ENCODE measurements at places on chromosomes 2 and 18.

DNA sequence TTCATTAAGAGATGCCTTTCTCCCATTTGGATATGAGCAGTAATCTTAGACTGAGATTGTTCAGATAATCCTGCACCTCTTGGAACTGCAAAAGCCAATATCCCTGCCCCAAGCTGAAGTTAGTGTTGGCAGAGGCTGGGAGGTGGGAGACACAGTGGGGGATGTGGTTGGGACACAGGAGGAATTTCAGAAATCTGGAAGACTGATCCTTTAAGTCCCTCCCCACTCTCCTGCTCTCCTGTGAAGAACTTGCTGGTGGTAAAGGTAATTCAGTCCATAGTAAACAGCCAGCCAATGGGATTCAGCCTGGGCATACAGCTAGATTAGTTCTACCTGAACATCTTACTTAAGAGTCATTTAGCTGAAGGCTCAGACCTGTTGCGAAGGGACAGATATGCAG, 50.0 kb upstream of the TMEM178A start:
- DNase-seq, result no peak

GRCh38 chr2:73494031-73494430, 108.4 kb downstream of the ALMS1 start:
- DNase-seq, result no peak

DNA sequence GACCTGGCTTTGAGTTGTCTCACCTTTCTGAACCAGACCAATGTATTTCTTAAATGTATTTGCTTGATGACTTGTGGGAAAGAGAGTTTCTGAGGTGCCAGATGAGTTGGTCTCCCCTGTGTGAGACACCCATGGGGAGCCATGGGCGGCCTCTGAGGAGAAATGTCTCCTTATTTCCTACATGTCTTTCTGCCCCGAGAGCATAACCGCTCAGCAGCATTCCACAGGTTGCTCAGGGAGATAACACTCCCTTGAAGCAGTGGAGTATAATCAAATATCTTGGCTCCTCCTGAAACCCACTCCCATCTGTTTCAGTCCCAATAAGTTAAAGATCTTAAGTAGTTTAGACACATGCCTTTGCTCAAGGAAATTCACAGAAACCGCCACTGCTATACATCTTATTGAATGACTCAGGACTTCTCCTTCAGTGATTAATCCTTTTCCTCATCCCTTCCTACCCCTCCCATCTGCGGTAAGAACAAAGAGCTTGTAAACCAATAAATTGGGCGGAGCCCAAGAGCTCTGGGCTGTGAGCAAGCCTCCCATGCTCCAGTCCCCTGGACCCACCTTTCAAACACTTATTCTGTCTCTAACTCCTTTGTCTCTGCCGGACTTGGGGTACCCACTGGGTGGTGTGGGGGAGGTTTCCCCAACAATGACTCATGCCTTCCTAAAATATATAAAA, 285.5 kb upstream of the LRRTM4 start:
- no peak for DNase-seq

- DNase-seq, result no peak
Observed at GRCh38 chr2:109200616-109201464, 71.8 kb downstream of the SH3RF3 start.

GRCh38 chr2:240069829-240070228, 16.5 kb upstream of the OR6B3 start:
- no peak for DNase-seq

DNA sequence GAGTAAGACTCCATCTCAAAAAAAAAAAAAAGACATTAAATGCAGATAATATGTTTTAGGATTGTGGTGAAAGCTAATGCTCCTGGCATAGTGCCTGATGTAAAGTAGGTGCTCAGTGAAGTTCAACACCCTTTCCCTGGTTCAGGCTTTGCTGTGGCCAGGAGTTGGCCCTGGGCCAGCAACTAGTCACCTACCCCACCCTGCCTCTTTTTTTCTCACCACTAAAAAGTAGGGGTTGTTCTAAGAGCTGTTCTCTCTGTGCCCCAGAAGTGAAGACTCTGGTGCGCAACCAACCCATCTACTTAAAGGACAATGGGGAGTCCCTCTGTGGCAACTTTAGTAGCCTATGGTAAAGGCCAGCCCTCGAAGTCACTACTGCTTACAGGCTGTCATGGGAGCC, 75.9 kb downstream of the DNMT3A start:
- peak; percentile 52 for DNase-seq

DNA sequence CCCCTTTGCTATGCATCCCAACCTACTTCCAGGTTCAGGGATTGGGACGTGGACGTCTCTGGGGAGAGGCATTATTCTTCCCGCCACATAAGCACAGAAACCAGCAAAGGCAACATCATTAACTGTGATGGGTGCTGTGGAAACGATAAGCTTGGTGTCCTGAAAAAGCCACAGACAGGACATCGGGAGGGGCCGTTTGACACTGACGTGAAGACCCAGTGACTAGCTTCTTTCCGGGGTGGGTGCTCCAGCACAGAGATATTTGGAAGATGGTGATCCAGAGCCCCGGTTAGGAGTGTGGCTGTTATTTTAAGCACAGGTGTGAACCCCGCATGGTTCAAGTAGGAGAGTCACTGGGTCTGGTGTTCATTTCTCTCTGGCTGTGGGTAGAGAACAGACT, 163.8 kb upstream of the HDAC4 start:
- DNase-seq, result no peak

GRCh38 chr18:7237673-7238272, 6.9 kb downstream of the LRRC30 start:
- no peak for DNase-seq

DNA sequence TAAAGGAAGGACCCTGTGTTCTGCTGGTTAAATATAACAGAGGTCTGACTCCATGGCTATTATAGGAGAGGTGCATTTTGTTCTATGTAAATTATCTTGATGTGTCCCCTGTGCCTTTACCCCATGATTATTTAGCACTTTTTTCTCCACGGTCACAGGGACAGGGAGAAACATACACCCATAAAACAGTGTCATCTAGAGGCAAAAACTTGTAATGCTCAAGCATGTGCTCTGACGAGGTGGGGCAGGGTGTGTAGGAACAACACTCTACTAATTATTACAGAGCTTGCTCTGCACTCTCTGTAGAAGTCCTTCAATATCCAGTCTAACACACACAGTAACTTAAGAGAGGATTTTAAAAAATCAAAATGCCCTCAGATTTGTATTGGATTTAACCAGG, 187.9 kb downstream of the NEDD4L start:
- DNase-seq, result no peak

GRCh38 chr2:213723707-213724106, 439.4 kb downstream of the SPAG16 start:
- DNase-seq, result no peak

- peak; percentile 50 for DNase-seq
Observed at GRCh38 chr2:232611559-232612218, 21.7 kb upstream of the EFHD1 start.

DNA sequence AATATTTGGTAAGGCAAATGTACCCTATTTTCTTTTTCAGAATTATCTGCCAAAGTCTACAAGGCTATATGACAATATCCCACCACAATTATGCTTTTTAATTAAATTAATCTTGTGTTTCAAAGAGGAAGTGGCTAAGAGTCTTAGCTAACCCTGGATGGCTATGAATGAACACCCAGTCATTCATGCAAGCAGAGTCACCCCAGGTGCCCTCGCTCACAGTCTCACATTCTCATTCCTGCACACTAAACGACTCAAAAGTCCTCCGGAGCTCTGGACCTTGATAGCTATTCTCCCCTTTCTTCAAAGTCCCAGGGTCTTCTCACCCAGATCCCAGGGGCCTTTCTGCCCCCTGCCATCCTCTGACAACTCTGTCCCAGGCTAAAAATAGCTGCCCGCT, 42.1 kb upstream of the MRPL19 start:
- no peak for DNase-seq

DNA sequence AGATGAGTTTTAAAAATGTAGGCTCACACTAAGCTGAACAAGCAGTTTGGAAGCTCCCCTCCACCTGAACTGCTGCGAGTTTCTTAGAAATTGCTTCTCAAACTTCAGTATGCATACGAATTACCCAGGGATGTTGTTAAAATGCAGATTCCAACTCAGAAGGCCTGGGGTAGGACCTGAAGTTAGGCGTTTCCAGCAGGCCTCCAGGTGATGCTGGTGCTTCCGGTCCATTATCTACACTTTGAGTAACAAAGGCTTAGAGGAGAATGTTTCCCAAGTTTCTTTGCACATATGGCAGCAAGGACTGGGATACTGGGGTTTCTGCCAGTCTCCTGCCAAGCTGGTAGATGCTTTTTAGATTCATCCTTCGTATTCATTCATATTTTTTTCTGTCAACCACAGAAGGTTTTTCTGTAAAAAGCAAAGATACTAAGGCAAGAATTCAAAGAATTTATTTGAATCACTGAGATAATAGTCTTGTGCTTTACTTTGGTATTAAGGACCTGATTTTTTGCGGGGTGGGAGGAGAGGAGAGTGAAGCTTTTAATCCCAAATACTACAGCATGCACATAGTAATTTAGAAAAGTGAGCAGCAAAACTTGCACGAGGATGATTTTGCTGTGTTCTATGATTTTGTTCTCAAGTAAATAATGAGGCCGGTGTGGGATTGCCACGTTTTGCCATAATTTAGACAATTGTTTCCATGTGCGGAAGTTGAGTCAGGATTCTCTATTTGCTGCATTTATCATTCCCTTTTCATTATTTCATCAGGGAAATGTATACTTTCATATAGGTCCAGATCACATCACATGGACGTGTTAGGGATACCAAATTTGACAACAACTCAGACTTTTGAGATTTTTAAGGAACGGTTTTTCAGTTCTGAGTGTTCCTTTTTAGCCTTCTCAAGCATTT, 137.6 kb upstream of the SPATS2L start:
- no peak for DNase-seq

GRCh38 chr2:215535741-215536140, 99.9 kb upstream of the FN1 start:
- no peak for DNase-seq

GRCh38 chr2:33791625-33792024, 192.5 kb upstream of the FAM98A start:
- no peak for DNase-seq

DNA sequence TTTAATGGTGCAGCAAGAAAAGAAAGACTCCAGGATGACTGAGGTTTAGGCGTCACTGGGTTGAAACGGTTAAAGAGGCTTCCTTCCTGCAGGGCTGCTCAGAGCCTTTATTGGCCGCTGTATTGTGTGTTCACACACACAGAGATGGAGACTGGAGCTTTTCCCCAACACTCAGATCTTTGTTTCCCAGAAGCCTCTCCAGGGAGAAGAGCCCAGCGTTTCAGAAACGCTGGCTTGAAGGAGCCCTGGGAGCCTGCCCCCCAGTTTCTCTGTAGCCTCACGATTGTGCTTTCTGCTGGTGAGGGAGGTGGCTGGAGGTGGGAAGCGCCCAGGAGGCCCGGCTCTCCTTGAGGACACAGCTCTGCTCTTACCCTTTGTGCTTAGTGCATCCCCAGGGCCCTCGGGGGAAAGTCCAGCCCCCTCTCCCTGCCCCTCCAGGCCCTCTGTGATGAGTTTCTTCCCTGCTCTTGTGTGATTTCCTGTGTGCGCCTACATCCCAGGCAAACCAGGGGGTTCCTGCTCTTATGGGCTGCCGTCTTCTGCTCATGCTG, 37.1 kb downstream of the RRM2 start:
- no peak for DNase-seq

GRCh38 chr2:60717691-60718090, 38.4 kb upstream of the PAPOLG start:
- DNase-seq, result no peak

DNA sequence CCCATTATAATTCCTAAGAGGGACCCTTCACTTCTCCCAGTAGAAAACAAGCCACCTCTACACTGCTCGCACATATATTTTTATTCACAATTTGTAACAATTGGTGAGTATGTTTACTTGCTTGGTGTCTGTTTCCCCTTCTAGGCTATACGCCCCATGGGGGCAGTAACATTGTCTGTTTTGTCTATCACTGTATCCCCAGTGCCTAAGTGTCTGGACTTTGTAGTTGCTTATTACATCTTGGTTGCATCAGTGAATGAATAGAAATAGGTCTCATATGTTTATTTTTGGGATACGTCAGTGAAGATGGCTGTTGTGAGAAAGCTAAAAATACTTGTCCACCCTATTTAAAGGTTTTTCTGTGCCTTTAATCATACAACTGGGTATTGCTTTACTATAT, 87.4 kb upstream of the ITGB6 start:
- DNase-seq, result no peak

GRCh38 chr2:227415538-227416424, 28.0 kb upstream of the SCYGR1 start:
- DNase-seq, result peak; percentile 13

DNA sequence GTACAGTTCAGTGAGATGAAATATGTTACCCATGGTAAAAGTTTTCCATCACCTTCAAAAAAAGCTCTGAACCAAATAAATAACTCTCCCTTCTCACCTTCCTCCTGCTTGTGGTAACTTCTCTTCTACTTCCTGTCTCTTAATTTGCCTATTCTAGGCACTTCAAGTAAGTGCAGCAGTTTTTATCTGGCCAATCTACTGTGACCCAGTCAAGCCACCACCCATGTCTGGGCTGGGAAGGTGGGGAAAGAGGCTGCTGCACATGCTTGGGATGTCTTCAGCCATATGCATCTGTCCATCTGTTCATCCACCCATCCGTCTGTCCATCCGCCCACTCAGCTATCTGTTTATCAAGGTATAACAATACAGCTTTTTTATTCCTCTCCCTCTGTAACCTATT, 31.6 kb downstream of the ZNF532 start:
- peak; percentile 4 for DNase-seq

DNA sequence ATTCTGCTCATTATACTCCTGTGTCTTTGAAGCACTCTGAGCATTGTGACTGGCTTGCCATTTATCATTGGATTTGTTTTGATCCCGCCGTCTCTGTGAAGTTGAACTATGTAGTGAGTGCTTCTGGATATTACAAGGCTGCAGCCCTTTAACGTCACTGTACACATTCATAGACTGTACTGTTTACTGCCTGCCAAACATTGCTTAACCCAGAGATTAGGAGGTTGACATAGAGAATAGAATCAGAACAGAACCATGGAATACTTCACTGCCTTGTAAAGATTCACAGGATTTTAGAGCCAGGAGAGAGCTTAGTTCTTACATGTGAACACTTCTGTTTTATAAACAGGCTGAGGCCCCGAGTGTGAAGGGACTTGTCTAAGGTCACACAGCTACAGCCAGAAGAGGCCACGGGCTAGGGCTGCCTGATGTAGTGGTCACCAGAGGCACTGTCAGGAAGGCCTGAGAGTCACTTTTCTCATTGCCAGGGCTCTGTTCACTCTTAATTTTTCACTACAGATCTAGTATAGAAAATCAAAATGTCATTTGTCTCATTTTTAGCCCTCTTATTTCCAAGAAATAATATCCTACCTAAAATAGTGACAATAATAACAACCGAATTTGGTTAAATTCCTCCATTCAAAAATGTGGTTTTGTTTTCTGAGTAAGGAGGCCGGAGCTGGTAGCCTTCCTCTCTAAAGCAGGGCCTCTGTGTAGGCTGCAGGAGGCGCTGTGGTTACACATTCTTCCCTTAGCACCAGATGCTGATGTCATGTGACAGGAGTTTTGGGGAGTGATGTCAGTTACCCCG, 87.9 kb downstream of the UGGT1 start:
- DNase-seq, result peak; percentile 63

DNA sequence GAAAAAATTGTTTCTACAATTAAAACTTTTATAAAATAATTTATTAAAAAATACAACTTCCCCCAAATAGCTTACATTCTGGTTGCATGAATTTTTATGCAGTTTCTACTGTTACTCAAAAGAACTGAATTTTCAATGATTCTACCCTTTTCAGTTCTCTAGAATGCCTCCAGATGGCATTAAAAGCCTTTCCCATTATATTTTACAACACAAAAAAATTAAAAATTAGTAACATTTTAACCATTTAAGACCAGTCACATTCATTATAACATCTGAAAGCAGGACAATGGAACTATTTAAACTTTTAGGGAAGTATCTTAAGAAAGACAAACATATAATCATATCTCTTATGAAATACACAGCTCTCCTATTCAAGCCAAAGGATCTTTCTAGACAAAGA, 236.0 kb upstream of the REV1 start:
- DNase-seq, result no peak
